Smooth muscle cell of the brain vasculature (primary cell): ENCODE measurements at places on chromosomes 7 and 10.

GRCh38 chr7:121041516-121042148 lies 53.1 kb downstream of the CPED1 start:
- no peak for DNase-seq

GRCh38 chr7:4247106-4247876 lies 434.8 kb upstream of the FOXK1 start:
- DNase-seq, result no peak

DNA sequence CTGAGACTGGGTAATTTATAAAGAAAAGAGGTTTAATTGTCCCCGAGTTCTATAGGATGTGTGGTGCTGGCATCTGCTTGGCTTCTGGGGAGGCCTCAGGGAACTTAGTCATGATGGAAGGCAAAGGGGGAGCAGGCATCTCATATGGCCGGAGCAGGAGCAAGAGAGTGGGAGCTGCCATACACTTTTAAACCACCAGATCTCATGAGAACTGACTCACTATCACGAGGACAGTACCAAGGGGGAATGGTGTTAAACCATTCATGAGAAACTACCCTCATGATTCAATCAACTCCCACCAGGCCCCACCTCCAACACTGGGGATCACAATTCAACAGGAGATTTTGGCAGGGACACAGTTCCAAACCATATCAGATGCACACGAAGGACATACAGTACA lies 199.9 kb upstream of the DPP6 start:
- no peak for DNase-seq

- no peak for DNase-seq
These were observed 203.5 kb upstream of the ZNF32 start for GRCh38 chr10:43852149-43852548.

GRCh38 chr7:25843467-25843866 lies 308.5 kb upstream of the NFE2L3 start:
- no peak for DNase-seq

- no peak for DNase-seq
These were observed 34.8 kb upstream of the CCSER2 start for GRCh38 chr10:84293574-84294016.

- DNase-seq, result no peak
These were observed 174.2 kb upstream of the ZNF32 start for GRCh38 chr10:43822631-43823580.

DNA sequence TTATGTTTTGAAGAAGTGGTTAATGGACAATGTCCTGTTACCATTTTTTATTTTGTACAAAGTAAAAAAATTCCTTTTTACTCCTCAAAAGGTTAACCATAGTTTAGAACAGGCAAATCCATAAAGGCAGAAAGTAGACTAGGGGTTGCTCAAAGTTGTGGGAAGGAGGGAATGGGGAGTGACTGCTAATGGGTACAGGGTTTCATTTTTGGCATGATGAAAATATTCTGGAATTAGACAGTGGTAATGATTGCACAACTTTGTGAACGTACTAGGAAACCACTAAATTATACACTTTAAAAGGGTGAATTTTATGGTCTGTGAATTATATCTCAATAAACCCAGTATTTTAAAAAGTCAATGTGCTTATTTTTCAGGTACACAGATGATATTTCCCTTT lies 35.4 kb upstream of the CDK14 start:
- DNase-seq, result no peak

GRCh38 chr7:134834689-134835462 lies 55.4 kb downstream of the CALD1 start:
- no peak for DNase-seq

DNA sequence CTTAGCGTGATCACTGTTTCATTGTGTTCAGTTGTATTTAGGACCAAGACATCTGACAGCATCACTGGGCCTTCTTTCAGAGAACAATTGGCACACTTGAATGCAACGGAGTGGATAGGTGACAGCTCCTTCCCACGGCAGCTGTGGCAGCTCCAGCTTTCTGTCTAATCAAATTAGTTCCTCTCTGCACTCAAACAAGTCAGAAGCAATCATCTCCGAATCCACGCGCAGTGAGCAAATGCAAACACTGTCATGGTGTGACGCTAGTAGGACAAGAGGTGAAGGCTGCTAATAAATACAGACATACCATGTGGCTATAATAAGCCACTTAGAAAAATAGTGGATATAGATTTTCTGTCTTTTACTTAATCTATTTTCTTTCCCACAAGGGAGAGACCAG lies 542.4 kb downstream of the ACTR3B start:
- DNase-seq, result no peak

DNA sequence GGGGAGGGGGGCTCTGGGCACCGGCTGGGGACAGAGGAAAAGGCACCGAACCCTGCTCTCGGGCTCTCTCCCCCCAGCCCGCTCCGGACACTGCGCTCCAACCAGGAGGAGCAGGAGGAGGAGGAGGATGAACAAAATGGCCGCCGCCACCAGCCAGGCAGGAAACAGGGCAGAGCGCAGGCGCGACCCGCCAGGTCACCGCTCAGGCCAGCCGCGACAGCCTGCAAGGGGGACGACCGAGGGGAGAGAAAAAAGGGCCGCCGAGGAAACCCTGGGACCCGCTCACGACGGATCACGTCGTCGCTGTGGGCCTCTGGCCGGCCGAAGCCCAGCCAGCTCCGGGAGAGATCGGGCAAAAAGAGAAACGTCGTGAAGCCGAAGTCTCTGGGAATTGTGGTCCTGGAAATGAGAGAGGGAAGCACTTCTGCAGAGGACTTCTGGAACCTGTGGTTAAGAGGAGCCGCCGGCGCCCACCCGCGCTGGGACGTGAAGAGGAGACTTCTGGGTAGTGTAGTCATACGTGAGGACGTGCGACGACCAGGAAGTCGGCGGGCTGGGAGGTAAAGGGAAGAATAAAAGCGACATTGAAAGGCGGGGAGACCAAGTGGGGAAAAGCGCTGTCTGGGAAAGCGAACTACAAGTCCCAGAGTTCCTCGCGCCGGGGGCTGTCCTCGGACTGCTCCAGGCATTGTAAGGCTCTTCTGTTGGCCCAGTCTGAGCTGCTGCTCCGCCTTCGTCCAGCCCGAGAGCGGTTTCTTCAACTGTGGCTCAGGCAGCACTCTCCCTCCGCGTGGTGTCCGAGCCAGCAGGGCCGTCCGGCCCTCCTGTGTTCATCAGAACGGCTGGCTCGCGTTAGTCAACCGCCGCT lies at the start of gene TIAL1:
Gene TIAL1, minus strand, starts transcription at position 428 of the 868 bp plus-strand sequence. CDS start 499 bp downstream, outside the sequence.
- peak; percentile 99 for DNase-seq

GRCh38 chr7:159116581-159117339 lies 27.9 kb downstream of the VIPR2 start:
- DNase-seq, result no peak

GRCh38 chr10:62527019-62527827 lies 153.1 kb downstream of the ZNF365 start:
- DNase-seq, result no peak

DNA sequence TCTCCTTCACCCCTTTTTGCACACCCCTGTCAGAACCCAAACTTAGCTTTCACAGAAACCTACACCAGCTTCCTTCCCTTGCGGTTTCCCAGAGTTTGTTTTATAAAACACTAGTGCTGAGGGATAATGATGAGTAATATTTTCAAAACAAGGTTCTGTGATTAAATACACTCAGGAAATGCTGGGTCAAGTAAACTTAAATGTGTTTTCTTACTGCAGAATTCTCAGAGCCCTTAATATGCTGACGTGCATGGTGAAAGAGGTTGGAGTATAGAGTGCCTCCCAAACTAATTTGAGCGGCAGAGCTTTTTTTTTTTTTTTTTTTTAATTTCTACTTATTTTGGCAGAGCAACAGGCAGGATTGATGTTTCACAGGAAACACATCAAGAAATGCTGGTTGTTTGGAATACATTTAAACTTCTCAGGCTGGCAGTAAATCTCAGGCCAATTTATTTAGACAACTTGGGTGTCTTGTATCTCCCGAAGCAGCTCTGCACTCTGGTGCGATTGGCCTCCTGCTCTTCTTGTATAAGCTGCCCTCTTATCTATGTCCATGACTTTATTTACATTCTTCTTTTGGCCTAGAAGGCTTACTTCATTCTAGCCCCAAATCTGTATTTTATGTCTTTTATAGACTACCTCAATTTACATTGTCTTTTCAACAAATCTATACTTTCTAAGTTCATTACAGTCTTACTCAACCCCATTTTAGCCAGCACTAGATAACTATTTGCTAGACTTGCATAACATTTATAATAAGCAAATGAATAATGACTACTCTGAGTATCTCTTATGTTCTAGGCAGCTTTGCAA lies 165.4 kb downstream of the BMPER start:
- DNase-seq, result peak; percentile 76

- no peak for DNase-seq
These were observed 268.5 kb upstream of the AKR1E2 start for GRCh38 chr10:4557469-4557868.

GRCh38 chr7:131880078-131880477 lies 323.6 kb upstream of the PODXL start:
- no peak for DNase-seq

DNA sequence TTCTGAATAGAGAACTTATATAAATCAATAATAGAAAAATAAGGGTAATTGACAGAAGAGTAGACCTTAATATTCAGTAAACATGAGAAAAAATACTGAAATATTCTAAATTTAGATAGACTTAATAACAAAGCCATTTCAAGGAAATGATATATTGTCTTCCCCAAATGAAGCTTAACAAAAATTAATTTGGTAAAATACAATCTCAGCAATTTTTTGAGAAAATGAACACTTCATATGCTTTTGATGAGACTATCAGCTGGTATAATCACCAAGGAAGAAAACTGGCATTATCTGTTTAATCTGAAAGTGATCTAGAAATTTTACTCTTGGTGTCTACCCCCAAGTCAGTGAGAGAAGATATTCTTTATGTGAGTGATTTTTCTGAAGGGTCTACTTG lies 1.7 kb upstream of the FAM237B start:
- DNase-seq, result no peak

- no peak for DNase-seq
These were observed 88.2 kb downstream of the PRPF18 start for GRCh38 chr10:13674645-13675588.

- no peak for DNase-seq
These were observed 50.5 kb downstream of the C10orf67 start for GRCh38 chr10:23293973-23294590.

GRCh38 chr10:125976960-125977605 lies 80.7 kb downstream of the FANK1 start:
- DNase-seq, result no peak

- peak; percentile 23 for DNase-seq
These were observed 26.9 kb downstream of the BLVRA start for GRCh38 chr7:43785420-43785819.

- no peak for DNase-seq
These were observed 54.2 kb upstream of the EBF3 start for GRCh38 chr10:130018265-130018664.

GRCh38 chr7:22008683-22009082 lies 63.0 kb upstream of the CDCA7L start:
- no peak for DNase-seq

DNA sequence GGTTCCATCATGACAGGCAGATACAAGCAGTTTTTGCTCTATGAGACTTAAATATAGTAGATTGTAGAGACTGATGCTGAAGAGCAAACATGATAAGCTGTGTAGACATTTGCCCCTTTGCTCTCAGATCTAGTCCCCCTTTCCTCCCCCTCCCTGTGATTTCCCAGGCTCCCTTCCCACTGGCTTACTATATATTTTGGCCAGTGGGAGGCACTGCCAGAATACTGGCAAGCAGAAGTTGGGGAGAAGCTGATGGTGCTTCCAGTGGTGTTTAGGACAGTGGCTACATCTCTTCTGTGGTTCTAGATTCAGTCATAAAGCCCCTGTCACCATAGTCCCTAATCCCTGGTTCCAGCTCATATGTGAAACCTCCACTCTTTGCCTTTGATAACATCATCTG lies 156.1 kb upstream of the STEAP4 start:
- no peak for DNase-seq

GRCh38 chr7:5330288-5330687 lies 47.5 kb downstream of the SLC29A4 start:
- DNase-seq, result no peak

DNA sequence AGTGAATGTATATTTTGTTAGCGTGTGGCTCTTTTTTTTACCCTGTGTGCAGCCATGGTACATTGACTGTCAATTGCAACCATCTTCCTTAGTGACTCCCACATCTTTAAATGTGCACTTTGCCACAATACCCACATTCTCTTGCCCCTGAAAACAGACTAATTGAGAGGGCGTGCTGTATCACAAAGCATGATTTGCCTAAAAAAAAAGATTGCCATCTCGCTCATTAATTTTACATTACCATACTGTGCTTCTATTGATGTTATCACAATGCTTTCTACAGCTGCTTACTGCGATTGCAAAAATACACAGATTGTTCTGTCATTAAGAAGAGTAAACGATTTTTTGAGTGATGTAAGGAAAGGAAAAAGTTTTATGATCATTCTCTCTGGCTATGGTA lies 613.1 kb upstream of the NRP1 start:
- DNase-seq, result no peak

GRCh38 chr10:44316187-44316921 lies 68.5 kb downstream of the CXCL12 start:
- no peak for DNase-seq

- no peak for DNase-seq
These were observed 448.1 kb downstream of the KCNMA1 start for GRCh38 chr10:77189520-77189919.

DNA sequence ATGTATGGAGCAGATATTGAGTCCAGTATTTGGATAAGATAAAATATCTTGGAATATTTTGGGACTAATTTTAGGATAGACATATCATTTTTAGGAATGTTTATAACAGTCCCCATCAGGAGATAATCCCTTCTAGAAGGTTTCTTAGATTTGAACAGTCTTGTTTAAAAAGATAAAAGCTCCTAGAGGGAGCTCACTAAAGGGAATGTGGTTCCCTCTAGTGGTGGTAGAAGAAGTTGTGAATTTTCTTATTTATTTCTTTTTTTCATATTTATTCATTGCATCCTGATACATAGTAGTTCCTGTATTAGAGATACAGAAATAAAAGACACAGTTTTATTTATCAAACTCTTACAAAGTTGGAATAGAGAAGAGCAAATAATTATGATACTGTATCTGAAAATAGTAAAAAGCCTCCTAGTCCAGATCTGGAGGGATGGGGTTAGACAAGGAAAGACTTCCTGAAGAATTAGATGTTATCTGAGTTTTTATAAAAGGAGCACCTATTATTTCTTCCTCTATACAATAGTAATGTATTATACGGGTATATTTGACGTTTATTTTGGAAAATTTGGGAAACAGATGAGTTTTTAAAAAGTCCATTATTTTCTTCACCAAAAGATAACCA lies 24.5 kb upstream of the KLF14 start:
- peak; percentile 32 for DNase-seq

- DNase-seq, result no peak
These were observed 151.9 kb downstream of the PRKAG2 start for GRCh38 chr7:151724920-151725584.

- no peak for DNase-seq
These were observed 62.8 kb downstream of the WDR37 start for GRCh38 chr10:1119027-1119426.

DNA sequence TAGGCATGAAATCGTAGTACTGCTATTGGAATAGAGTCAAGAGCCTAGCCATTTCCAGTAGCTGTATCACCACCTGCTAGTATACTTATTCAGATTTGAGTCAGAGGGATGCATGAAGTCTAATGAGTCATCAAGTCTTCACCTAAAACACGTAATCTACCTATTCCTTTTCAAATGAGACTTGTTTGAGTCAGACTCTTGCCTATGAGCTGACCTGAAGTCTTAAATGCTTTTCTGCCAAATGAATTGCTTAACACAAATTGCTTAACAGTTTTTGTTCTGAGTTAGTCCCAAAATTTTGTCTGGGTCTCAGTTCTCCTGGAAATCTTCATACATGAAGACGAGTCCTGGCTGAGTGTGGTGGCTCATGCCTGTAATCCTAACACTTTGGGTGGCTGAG lies 165.2 kb downstream of the GNAT3 start:
- DNase-seq, result no peak

GRCh38 chr7:157496416-157497275 lies 159.8 kb downstream of the DNAJB6 start:
- DNase-seq, result no peak
